NCI-H1417 (cell line): ENCODE measurements at places on chromosomes 1 and 21.

- peak; percentile 22 for DNase-seq
These were observed 190.0 kb upstream of the VAMP3 start for GRCh38 chr1:7580923-7581753.

GRCh38 chr21:43979654-43980053 lies 32.5 kb upstream of the TRAPPC10 start:
- DNase-seq: peak; percentile 24

DNA sequence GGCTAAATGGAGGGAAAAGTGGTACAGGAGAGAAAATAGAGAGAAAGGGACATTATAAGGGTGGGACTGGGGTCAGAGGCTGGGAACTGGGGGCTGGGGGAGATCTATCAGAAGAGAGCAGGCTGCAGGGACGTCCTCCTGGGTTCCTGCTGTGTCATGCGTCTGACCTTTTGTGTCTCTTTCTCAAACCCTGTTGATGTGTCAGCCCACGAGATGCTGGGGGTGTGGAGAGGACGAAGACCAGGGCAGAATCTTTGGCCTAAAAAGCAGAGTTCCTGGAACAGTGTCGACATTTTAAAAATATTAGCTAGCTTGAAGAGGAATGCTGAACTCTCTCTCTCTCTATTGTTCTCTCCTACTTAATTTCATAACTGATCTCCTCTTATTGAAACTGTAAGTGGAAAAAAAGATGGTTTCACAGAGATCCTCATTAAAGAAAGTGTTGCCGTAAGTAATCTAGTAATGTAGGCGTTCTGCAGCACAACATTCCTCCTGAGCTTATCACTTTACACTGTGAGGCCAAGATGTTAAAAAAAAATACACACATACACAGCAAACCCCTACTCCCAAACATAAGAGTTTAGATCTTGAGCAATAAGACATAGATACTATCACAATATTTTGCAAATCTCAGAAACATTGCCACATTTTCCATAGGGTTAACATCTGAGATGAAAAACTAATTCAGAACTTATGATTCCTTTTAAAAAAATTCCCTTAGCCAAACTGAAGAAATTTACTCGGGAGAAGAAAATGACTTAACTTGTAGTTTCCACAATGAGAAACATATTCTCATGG lies 52.6 kb downstream of the RUNX1 start:
- no peak for DNase-seq

DNA sequence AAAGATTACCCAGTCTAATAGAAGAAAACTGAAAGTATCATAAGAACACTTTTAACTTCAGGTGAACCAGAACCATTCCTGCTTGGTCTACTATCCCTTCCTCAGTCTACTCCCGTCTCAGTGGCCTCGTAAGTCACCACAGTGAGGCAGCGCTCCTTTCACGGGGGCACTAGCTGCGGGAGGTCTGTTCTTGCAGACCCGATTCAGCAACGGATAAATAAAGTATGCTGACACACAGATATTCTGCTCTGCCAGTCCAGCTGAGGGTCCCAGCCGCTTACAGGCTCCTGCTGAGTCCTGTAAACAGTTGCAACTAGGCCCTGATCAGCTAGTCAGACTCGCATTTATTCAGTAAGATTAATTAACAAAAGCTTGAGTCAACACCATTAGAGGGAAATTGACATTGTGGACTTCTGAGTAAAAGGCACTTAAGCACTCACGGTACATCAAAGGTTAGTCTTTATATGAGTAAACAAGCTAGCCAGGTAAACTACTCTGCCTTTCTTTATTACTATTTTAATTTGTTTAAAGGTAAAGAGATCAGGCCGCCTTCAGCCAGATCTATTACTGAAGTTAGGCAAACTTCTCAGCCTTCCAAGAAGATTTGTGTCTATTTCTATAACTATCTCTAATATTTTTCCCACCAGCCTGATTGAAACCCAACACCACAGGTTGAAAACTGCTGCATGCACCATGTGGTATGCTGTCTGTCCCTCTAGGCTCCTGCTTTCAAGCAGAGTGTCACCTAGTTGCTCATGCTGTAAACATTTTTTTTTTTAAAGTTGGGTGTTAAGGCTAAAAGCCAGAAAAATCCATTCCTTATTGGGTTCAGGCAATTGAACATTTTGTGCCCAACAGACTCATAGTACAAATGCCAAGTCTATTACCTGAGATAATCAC lies 87.7 kb downstream of the INTS7 start:
- DNase-seq: peak; percentile 99

GRCh38 chr1:83900524-83900923 lies 98.4 kb downstream of the TTLL7 start:
- DNase-seq: no peak

- no peak for DNase-seq
These were observed 86.4 kb downstream of the PLXNA2 start for GRCh38 chr1:208157769-208158168.

- DNase-seq: no peak
These were observed 764.4 kb downstream of the ADGRL2 start for GRCh38 chr1:82565146-82565545.

DNA sequence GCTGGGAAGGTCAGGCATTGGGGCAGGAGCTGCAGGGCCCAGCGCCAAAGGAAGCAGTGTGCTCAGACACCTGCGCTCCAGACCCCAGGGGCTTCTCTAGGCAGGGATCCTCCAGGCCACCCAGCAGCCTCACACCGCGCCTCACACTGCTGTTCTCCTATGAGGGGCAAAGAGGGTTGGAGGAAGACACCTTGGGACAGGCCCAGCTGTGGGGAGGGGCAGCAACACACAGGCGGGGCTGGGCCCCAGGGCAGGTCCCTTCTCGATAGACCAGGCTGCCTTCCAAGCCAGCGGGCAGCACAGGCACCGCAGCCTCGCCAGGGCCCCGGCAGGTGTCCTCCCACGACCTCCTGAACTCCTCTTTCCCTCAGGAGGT lies 20.7 kb upstream of the PRSS38 start:
- no peak for DNase-seq

- DNase-seq: no peak
These were observed 22.3 kb downstream of the IL6R start for GRCh38 chr1:154427173-154428139.

DNA sequence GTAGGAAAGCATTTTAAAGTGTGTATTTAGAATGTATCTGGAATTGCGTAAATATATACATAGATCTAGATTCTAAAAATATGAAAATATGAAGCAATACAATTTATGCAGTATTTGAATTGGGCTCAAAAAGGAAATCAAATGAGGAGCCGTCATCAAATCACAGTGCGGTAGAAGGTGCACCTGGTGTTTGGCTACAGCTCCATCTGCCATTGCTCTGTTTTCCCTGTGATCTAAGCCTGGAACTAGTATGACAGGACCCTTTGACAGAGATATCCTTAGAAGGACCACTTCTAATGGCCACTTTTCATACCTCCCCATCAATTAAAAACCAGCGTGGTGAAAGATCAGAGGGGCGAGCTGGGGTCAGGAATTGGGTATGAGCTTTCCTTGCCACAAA lies 202.6 kb downstream of the NFIA start:
- DNase-seq: no peak

- no peak for DNase-seq
These were observed 13.7 kb upstream of the ELK4 start for GRCh38 chr1:205645519-205645918.

- no peak for DNase-seq
These were observed 49.4 kb upstream of the A3GALT2 start for GRCh38 chr1:33370301-33370700.

GRCh38 chr1:247008406-247008799 lies 546 bp upstream of the ZNF695 start:
- DNase-seq: no peak

DNA sequence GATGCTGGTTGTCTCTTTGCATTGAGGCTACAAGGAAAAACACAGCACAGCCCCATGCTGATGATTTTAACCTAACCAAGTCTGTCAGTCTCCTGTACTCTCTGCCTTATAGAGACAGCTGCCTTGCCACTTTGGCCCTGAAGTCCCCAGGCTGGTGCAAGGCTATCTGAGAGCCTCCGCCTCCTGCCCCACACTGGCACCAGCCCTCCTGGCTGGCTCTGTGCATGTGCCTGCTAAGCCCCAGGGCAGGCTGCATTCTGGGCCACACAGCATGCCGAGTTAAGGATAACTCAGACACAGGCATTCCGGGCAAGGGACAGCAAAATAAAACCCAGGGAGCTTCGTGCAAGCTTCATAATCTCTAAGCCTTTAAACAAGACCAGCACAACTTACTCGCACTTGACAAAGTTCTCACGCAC lies 910 bp downstream of the RUNX1 start:
- DNase-seq: no peak

GRCh38 chr1:87902830-87903229 lies 574.1 kb downstream of the LMO4 start:
- DNase-seq: no peak

DNA sequence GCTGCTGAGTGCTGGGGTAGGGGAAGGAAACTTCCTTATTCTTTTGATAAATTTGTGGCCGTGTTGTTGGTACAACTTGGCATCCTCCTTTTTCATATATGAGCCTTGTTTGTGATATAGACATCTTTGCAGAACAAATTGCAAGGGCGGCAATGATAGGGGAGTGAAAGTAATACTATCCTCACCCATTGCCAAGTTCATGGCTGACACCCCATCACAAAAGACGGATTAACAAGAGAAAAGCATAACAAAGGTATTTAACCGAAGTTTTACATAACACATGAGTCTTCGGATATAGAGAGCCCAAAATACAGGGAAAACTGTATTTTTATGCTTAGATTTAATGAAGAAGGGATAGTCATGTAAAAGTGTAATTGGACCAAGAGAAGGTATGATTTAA lies 86.3 kb upstream of the TMPRSS2 start:
- DNase-seq: no peak

- DNase-seq: no peak
These were observed 56.0 kb downstream of the TBCE start for GRCh38 chr1:235423214-235423652.

DNA sequence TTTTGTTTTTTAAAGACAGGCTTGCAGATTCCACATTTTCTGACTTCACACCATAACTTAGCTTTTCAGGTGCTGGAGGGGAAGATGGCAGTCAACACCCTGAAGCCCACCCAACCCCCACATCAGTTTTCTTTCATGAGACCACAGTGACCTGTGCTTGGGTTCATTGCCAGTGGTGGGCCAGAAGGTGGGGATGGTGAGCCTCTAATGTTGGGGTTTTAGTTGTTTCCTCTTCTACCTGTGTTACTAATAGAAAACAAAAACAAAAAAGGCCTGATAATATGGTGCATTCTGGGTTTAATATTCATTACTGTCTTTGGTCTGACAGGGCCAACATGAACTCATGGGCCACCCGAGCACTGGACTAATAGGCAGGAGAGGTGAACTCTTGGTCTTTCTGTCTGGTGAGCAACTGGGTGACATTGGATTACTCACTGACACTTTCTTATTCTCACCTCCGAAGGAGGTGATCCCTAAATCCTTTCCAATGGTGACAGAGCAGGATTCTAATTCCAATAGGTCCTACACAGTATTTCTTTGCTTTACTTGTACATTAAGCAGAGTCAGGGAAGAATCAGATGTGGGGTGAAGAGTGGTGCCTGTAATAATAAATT lies 132.8 kb downstream of the CLIC6 start:
- DNase-seq: peak; percentile 16

DNA sequence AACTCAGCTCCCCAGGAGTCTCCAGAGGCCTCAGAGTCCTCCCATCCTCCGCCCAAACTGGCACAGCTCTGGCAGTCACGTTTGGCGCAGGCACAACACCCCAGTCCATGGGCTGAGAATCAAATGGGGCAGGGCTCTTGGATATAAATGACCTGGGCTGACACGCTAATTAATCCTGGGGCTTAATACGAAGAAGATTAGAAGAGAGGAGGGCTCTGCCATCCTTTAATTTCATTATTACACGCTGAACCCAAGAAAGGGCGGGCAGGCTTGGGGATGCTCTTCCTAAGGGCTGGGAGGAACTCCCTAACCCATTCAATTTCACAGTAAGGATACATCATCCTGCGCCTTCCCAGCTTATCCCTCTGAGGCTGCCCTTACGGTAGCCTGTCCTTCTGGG lies 2.4 kb downstream of the GRIK3 start:
- DNase-seq: no peak

DNA sequence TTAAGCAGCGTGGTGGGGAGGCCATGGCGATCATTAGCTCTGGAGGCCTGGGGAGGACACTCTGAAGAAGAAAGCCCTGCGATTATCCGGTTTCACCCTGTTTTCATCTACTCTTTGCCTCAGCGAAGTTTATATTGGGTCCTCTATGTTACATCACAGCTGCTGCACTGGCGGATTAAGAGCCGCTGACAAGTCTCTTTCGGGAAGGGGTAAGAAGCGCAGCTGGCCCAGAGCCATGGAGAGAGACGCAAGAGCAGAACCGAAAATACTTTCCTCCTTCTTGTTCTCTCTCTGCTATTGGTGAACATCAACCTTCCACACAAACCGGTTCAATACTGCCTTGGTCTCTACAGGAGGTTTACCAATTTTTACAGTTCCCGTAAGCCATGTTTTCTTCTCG lies 291.5 kb downstream of the FAM72C start:
- DNase-seq: no peak

DNA sequence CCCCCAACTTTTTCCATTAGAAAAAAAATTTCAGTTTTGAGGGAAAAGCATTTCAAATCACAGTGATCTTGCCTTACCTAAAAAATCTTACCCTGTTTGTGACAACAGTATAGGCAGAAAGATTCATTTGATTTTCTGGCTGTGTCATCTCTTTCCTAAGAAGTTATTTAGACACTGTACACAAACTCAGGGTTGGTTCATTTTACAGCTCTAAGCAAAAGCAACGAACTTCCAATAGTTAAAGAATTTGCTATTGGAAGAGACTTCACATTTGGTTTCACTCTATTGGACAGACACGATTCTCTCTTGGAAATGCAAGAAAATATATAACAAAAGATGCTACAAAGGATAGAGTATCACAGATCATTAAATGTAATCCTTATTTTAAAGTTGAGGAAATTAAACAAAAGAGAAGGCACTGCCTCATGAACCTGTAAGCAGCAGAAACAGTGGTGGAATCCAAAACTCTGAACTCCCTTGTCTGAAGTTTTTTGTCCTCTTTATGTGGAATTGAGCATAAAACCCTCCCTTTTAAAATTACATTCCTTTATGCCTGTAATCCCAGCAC lies 20.8 kb downstream of the EYA3 start:
- no peak for DNase-seq

DNA sequence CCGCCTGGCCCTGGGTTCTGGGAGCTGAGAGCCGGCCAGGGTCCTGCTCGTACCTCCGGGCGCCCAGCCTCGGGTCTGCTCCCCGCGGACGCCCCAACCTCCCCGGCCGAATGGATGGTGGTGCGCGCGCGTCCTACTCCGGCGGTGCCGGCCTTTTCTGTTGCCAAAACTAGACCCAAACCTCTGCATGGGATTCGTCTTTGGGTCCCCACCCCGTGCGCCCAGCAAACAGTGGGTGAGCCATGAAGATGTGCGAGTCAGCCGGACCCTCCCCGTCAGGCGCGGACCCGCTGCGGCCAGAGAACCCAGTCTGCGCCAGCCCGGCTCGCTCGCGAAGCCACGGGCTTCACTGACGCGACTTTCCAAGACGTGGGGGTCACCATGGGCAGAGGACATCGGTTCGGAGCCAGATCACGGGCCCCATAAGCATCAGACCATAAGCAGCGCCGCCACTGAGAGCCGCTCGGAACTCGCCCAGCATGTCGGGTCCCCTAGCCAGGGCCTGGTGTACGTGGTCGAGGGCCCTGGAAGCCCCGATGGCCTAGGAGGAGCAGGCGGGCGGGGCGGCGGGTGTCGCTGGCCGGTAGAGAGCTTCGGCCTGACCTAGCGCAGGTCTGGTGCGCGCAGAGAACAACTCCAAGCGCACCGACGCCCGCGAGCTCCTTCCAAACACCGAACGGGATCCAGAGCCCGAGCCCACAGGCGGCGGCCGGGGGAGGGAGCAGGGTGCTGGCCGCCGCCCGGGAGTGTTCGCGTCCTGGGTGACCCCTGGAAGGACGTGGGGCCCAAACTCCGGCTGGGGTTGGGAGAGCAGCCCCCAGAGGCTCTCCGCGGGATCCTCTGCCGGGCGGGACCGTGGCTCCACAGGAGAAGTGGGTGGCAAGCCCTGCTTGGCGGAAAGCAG lies 1.0 kb upstream of the TP73 start:
- DNase-seq: no peak
